Left renal pelvis (tissue), 4 donors: ENCODE measurements at places on chromosomes 12 and 14.

- no peak for DNase-seq
These were observed 79.5 kb downstream of the ETV6 start for GRCh38 chr12:11729008-11729407.

GRCh38 chr14:60637479-60638315, 11.6 kb downstream of the SIX1 start:
- DNase-seq: no peak

- DNase-seq: no peak
These were observed 67.2 kb upstream of the DIO2 start for GRCh38 chr14:80278293-80279023.

GRCh38 chr12:109232731-109233130, 76.4 kb downstream of the FOXN4 start:
- DNase-seq: no peak

DNA sequence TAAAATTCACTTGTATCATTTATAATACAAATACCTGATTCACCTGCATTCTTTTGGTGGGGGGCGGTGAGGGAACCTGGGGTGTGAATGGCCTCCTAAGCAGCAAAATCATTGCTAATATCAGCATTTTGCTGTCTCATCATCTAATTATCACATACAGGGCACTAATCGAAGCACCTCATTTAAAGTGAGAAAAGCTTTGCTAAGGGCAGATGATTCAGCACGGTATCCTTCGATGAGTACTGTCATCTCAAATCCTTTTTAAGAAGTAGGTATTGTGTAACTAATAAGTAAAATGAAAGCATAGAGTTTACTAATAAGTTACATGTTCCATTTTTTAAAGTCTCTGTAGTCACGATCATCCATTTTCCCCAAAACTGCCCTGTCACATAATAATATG, 278.1 kb upstream of the SOX5 start:
- no peak for DNase-seq

- DNase-seq: no peak
These were observed 34.2 kb downstream of the MANSC1 start for GRCh38 chr12:12315838-12316237.

DNA sequence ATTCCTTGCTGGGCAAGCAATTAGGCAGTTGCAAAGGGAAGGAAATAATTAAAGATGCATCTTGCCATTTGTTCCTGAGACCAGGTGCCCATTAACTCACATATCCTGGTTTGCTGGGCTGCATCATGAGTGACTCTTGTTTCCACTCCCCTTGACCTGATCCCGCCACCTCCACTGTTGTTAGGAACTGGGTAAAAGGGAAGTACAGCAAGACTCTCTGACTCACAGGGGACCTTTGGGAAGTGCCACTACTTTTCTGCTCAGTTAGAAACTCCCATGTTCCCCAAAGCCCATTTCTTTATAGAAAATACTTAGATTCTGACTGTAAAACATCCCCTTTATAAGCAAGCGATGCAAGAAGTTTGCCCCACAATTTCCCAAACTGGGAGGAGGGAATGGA, 186.0 kb upstream of the BCL2L14 start:
- DNase-seq: no peak

DNA sequence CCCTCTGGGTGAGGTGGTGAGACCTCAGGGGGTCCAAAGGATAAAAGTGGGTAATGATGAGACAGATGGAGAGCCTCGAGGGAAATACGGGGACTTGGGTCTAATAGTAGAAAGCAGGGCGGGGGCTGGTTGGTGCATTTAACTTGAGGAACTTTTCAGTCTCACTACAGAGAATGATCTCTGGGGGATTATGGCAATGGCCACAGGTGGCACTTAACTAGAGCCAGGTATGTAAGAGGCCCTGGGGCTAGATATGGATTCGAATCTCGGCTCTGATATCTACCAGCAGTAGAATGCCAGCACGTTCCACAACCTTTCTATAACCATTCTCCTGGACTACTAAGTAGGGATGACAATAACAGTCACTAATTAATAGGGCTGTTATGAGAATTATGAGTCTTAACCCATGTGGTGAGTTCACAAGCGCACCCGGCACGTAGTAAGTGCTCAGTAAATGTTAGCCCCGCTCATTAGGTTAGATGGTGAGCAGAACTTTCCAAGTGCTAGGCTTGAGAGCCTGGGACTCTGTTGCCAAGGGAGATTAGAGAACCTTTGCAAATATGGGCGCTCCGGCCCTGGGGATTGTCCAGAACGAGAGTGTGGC, 888 bp upstream of the PLXNC1 start:
- DNase-seq: no peak

GRCh38 chr14:98847521-98848468, 424.2 kb downstream of the BCL11B start:
- no peak for DNase-seq

DNA sequence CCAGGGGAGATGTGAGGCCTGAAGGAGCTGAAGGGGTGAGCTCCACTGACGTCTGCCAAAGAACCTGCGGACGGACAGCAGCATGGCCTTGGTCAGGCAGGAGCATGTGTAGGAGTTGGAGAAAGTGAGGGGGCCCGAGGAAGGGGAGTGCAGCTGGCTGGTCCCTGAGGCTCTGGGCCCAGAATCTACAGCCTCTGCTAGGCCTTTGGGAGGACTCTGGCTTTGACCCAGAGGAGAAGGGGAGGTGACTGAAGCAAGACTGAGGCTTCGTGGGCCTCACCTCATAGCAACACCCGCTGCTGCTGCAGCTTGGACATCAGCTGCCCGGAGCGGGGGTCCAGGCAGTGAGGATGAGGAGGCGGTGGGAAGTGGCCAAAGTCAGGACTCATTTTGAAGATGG, 216.6 kb upstream of the FKBP4 start:
- no peak for DNase-seq

- DNase-seq: no peak
These were observed 49.9 kb downstream of the PPP2R5E start for GRCh38 chr14:63493246-63493645.

DNA sequence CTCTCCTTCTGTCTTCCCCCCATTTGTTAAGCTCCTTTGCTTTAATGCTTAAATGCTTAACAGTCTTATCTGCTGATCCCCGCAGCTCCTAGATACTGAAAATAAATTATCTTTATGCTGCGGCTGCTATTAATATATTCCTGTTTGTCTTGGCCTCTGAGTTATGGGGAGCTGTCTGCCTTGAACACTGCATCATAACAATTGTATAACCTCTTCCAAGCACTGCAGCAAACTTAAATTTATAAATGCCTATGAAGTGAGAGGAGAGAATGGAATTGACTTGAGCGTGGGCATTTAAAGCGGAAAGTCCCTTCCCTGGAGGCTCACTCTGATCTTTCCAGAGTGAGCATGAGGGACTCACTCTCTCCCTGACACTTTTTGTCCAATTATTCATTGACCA, 23.1 kb upstream of the DCP1B start:
- DNase-seq: no peak

DNA sequence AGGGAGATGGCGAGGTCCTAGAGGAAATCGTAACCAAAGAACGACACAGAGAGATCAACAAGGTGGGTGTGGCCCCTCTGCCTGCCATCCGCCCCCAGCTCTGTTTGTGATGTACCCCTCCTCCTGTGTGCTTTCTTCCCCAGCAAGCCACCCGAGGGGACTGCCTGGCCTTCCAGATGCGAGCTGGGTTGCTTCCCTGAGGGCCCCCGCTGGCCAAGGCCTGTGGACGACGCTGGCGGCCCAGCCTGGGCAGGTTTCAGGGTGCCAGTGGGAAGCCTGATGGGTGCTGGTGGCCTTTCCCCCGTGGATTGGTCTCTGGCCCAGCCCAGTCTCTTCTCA, 2.0 kb downstream of the ARL6IP4 start:
- no peak for DNase-seq
